Activated T-cell treated with anti-CD3 and anti-CD28 coated beads, Interleukin-2, amount 50 U/mL, for 48 hours (primary cell): ENCODE measurements at places on chromosomes 4 and X.

GRCh38 chr4:109183931-109184490, 118.4 kb downstream of the COL25A1 start:
- DNase-seq: no peak

GRCh38 chrX:38839277-38839676, 38.0 kb downstream of the MID1IP1 start:
- no peak for DNase-seq

GRCh38 chrX:153875391-153876111, 10.4 kb downstream of the L1CAM start:
- peak; percentile 80 for DNase-seq

GRCh38 chrX:141469469-141469868, 115.1 kb downstream of the SPANXA1 start:
- no peak for DNase-seq

DNA sequence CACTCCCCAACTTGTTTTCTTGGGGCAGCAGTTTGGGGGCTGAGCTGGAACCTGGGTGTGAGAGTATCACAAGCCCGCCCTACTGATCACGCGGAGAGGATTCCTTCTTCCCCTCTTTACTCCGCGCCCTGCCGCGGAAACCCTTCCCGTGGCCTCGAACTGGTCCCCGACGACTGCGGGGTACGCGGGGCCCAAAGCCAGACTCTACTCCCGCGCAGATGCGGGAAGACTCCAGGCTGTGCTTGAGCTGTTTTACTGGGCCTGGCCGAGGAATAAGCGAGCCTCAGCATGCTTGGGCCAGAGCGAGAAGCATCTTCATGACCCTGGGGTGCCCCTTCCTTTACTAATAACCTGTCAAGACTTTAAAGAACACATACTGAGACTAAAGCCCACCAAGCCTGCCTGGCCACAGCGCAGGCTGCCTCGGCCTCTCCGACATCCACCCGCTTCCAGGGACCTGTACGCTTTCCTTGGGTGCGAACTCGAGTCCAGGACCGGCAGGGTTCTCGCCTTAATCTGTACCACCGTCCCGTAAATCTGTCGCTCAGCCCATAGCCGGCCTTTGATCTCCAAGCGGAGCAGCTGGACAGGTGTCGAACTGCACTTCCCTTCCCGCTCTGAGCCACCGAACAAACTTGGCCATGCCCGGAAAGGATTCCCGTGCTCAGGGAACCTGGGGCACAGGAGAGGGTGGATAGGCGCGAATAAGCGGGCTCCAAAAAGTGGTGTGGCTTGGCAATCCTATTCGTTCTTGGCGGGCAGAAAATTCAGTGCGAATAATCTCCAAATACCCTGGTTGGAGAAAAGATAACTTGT, 55.0 kb upstream of the TMEM33 start:
- DNase-seq: no peak

GRCh38 chr4:8148159-8148558, 10.5 kb downstream of the ABLIM2 start:
- no peak for DNase-seq
